Stimulated activated CD8-positive, alpha-beta memory T cell treated with anti-CD3 and anti-CD28 coated beads, Interleukin-7, amount 100 ng/mL, for 48 hours (primary cell): ENCODE measurements at places on chromosomes 7 and 10.

GRCh38 chr10:71569775-71570588 lies 149.6 kb downstream of the C10orf105 start:
- peak; percentile 47 for DNase-seq

GRCh38 chr10:29389935-29390334 lies 101.1 kb downstream of the LYZL1 start:
- no peak for DNase-seq

DNA sequence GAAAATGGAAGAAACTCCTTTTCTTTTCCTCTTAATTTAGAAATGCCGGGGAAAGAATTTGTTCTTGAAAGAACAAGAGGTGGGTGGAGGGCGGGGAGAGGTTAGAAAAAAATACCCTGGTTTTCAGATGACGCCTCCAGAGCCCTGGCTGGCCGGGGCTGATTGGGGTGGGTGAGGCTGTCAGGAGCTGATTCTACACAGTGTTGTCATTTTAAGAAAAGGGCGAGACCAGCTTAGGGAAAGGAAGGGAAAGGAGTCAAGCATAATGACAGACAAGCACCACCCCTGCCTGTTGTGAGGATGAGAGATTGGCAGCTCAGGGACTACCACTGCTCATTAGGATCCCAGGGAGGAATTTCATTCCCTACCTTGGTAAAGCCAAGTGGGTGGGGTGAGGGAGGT lies 9.9 kb upstream of the FAM180A start:
- DNase-seq: no peak

DNA sequence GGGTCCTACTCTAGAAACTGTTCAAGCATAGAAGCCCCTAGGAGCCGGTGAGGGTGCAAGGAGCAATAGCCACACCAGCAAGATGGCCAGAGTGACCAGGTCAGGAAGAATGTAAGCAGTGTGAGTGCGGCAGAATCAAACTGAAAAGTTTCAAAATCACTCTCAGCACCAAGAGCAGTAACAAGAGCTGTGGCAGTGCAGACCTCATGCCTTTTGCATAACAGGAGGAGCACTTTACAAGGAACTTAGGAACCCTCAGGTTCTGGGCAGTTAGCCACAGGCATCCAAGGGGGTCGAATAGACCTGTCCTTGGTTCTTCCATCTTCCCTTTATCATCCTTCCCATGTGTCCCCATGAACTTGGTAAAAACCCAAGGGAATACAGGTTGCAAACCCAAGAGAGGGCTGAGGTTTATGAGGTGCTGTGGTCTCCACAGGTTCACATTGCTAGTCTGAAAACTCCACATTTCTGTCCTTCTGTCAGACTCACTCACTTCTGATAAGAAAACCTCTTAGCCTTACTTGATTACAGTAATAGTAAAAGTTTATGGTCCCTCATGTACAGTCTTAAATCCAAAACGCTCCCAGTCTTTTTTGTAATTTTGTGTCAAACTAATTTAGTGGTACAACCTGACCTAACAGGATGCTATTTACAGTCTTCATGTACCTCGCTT lies 78.4 kb downstream of the PON1 start:
- no peak for DNase-seq

GRCh38 chr7:150308575-150308974 lies 14.6 kb upstream of the LRRC61 start:
- no peak for DNase-seq

DNA sequence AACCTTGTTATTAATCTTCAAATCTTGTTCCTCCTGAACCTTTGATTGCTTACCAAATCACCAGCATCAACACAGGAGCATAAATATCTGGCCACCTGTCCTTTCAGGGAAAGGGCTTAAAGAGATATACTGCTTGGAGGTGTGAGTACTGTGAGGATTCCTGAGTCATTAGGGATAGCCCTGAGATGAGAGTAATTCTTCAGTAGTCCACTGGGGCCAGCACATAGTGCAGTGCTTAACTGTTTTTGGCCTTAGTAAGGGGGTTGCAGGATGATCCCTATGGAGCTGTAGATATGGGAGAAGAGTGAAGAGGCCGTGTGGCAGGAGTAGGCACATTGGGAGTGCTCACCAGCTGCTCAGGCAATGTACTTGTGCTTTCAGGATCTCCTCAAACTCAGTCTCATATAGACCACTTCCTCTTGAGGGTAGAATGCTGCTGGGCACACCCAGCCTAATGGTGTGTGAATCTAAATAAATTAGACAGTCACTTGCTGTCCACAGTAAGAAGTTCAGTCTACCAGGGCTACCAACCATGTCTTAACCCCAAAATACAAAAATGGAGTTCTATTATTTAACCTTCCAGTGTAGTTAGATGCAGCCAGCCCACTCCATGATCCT lies 26.5 kb upstream of the GPR141 start:
- DNase-seq: no peak

GRCh38 chr10:34489973-34490745 lies 324.9 kb downstream of the PARD3 start:
- DNase-seq: no peak

- no peak for DNase-seq
Observed at GRCh38 chr10:59337201-59337652, 25.1 kb downstream of the FAM13C start.

- peak; percentile 37 for DNase-seq
Observed at GRCh38 chr10:88270871-88271713, 312.0 kb downstream of the RNLS start.

- no peak for DNase-seq
Observed at GRCh38 chr7:111093496-111093895, 2.6 kb downstream of the LRRN3 start.

DNA sequence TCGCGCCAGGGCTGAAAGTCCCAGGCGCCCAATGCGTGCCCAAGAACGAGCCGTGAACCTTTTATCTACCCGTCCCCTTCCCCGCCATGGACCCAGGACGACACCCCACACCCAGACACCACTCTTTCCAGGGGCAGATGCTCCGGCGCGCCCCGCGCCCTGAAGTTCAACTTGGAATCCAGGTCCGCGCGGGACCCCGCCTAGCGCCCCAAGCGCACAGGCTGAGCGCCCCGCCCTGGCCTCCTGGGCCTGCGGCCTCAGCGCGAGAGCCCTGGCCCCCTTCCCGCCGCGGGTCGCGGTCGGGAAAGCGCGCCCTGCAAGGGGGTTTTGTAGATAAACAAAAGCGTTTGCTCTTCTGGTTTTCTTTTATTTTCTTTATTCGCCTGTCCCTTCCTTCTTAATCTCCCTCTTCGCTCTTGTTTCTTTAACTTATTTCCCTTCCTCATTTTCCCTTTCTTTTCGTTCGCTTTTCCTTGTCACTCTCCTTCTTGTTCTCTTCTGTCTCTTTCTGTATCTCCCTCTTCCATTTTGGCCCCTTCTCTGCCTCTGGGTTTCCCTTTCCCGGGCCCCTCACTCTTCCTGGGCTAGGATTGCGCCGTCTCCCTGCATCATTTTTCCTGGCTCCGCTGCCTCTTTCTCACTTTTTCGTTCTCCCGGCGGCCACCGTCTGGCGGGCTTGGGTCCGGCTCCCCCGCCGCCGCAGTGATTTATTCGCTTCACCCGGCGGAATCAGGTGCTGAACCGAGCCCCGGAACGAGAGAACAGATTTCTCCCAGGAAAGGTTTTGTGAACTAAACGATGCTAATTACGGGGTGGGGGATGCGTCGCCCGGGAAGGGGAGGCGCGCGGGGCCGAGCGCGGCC lies 15.3 kb upstream of the PAX2 start:
- no peak for DNase-seq

DNA sequence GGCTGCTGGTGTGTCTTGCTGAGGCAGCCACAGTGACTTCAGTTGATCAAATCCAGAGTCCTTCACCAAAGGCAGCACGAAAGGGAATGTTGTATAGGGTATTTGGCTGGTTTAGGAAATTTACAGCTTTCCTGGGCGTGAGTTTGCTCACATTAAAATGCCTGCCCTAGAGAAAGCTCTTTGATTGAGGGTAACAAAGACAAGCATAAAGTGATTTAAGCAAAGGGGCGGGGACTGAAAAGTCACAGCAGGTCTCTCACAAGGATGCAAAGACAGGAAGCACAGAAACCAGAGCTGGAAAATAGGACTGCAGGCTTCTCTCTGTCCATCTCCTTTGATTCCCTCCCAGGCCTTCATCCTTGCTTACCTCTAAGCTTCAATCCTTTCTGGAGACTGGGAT lies 139.2 kb downstream of the ELMO1 start:
- DNase-seq: no peak

DNA sequence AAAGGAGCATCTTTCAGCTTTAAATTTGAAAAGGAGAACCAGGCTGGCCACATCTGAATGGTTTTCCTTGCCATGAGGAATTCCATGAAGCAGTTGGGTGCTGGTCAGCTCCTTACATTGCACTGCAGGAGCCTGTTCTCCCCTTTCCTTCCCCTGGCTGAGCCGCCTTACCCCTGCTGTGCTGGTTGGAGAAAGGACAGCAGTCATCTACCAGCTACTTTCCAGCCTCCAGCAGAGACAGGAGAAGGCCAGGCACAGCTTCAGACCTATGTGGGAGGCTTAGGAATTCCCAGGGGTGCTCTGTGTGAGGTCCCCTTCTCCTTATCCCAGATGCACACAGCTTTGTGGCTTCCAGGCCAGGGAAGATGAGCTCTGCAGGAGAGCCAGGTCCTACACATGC lies 4.7 kb downstream of the C10orf71 start:
- no peak for DNase-seq

GRCh38 chr7:71484380-71484779 lies 352.4 kb downstream of the GALNT17 start:
- DNase-seq: no peak

GRCh38 chr10:13404305-13404759 lies 56.2 kb upstream of the SEPHS1 start:
- no peak for DNase-seq

GRCh38 chr10:47264797-47265281 lies 35.2 kb upstream of the GDF10 start:
- peak; percentile 24 for DNase-seq

DNA sequence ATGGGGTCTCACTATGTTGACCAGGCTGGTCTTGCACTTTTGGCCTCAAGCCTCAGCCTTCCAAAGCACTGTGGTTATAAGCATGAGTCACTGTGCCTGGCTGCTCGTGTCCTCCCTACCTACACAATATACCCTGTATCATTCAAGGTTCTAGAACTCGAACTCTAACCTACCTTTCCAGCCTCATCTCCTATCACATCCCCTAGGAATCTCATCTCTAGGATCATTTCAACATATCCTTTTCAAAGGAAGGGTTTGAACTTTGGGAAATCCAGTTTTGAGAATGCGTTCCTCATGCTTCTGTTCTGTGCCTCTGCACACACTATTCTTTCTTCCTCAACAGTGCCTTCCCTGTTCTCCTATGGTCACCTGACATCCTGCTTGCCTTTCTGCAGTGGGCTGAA lies 87.8 kb upstream of the RHEB start:
- no peak for DNase-seq

GRCh38 chr7:87506246-87507180 lies 31.0 kb upstream of the ABCB4 start:
- no peak for DNase-seq

DNA sequence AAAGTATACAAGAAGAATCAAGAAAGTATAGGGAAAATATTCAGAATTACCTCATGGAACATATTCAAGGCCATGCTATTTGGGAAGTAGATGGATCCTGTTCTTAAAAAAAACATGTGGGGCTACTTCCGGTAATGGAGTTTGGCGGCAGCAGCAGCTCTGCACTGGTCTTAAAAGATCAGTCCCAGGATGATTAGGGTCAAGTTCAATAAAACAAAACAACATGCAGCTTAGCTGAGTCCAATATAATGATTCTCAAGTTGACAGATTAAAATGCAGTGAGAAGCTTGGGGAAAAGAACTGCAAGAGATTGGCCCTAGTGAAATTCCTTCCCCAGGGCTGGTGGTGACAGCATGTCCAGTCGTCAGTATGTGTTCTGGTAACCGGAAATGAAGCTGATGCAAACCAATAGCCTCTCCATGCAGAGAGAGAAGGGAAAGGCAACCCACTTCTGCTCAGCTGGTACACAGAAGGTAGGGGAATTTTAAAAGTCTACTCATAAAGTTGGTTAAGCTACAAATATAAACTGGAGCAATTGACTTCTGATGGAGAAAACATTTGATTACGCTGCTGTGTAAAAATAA lies 305.1 kb upstream of the IMMP2L start:
- no peak for DNase-seq

GRCh38 chr7:114856625-114857024 lies 65.3 kb upstream of the MDFIC start:
- no peak for DNase-seq

DNA sequence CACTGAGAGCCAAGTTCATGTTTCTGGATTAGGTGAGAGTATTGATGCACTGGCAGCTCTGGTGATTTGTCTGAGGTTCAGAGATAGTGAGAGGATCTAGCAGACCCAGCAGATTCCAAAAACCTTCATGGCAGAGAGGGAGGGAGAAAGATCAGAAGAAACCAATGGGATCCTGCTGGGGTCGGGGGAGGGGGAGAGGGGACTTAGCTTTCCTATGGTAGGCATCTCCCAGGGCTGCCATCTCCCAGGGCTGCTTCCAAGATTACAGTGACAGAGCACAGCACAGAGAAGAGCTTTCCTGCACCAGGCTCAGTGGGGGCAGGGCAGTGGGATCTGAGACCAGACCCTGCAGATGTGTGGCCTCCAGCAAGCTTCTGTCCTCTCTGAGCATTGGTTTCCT lies 76.8 kb upstream of the GDF10 start:
- DNase-seq: no peak

- no peak for DNase-seq
Observed at GRCh38 chr10:46543466-46544377, 12.7 kb downstream of the GPRIN2 start.

- DNase-seq: no peak
Observed at GRCh38 chr10:118911363-118911762, 118.2 kb upstream of the NANOS1 start.

DNA sequence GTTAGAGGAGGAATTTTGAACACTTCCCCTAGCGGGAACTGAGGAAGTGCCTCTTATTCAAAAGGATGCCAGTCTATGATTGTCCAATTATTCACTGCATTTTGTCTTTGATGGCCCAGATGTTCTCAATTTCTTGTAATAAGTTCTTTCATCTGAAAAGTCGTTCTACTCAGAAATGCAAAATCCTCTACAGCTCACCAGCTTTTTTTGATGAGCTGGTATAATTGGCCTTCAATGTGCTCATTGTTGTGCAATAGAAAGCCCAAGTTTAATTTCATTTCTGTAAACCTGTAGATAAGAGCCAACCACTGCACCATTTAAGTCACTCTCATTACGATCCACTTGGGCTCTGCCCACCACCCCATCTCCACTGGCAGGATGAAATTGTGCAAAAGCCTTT lies 978.7 kb upstream of the AUTS2 start:
- no peak for DNase-seq

- no peak for DNase-seq
Observed at GRCh38 chr10:79433324-79434222, 11.9 kb downstream of the ZCCHC24 start.

- DNase-seq: no peak
Observed at GRCh38 chr10:33252794-33253203, 81.7 kb downstream of the NRP1 start.

- no peak for DNase-seq
Observed at GRCh38 chr7:147406521-147407135, 1183.9 kb upstream of the C7orf33 start.

GRCh38 chr7:42014625-42015618 lies 222.1 kb downstream of the GLI3 start:
- peak; percentile 20 for DNase-seq
